ENCODE measurements at places on chromosomes 2 and 18.

GRCh38 chr2:28506112-28506910 is 10.5 kb downstream of the PLB1 start:
- no peak for DNase-seq

DNA sequence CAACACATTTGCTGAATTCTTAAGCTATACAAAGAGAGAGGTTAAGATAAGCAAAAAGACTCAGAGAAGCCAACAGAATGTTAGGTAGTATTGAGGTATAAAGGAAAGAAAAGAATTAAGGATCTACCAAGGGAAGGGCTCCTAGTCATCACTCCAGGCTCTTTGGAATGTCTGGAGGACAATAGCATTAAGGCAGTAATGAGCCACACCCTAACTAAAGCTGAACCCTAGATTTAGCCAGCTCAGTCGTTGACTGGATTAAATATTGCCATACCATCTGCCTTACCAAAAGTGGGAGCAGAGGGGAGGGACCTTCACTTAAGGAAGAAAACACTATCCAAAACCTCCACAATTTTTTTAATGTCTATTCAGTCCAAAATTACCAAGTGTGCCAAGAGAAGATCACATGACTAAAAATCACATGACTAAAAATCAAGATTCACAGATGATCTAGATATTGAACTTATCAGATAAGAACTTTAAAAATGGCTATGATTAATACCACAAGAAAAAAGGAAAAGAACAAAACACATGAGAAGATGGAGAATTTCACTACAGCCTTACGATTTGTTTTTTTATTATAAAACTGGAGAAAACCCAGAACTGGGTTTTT is 59.7 kb downstream of the EXOC6B start:
- no peak for DNase-seq

DNA sequence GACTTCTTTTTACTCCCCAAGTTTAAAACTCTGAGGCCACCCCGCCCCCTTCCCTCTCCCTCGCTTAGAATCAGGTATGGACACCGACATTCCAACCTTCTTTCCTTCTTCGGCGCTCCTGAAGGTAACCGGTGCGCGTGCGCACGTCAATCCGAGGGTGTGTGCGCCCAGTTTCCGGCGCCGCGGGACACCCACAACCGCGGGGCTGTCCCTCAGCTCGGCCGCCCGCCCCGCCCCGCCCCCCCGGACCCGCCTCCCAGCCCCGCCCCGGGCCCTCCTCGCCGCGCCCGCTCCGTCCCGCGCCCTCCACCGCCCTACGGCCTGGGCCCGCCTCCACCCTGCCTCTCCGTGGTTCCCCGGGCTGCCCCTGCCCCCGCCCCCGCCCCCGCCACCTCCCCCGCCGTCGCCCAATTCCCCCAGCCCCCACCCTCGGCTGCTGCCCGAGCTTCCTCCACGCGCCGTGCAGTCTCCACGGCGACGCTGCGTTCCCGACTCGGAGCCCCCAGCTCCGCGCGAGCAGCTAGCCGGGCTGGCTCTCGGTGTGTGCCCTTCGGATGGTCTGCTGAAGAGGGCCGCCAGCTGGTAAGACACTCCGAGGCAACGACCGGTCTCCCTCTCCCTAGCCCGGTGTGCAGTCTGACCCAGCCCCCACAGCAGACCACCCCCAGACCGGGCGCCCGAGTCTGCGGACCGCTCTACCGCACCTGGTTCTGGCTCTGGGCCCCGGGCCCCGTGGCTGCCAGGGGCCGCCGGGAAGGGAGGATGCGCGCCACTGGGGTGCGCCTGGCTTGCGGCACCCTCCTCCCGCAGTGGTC is 635 bp downstream of the ERICH2 start:
- peak; percentile 51 for DNase-seq

DNA sequence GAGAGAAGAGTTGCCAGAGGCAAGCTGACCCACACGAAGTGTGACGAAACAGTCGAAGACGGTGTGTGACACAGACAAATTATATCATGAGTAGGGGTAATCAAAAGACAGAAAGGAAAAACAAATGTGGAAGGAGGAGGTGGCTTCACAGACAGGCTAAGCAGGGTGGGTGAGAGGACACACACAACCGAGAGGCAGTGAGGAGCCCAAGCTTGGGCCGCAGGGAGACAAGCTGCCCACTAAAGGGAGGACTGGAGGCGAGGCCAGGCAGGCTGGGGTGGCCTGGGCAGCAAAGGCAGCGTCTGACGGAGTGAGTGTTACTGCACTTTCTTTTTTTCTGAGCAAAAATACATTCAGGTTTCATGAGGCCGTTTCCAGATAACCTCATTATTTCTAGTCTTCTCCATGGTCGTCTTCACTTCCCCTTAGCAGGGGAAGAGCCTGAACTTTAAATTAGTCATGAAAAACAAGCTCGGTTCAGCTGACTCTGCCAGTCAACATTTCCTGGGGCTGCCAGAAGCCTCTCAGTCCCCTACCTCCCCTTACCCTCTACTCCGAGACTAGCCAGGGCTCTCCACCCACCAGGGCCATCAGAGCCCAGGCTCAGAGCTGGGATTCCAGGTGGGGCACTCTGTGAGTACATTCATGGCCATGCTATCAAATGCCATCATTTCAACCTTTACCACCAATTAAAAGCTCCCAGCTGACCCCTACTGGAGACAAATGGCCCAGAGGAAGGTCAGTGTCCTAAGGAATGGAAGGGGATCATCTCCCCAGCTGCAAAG is 13.8 kb upstream of the ZFP36L2 start:
- no peak for DNase-seq

DNA sequence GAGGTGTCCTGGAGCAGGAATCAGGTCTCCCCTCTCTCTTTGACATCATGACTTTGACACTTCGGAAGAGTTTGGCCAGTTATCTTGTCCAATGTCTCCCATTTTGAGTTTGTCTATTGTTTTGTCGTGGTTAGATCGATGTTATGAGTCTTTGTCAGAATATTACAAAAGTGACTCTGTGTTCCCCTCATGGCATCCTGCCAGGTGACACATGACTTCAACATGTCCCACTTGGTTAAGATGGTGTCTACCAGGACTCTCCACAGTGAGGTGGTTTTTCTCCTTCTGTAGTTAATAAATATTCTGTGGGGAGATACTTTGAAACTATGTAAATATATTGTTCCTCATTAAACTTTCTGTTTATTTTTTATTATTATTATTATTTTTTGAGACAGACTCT is 76.6 kb upstream of the BZW1 start:
- DNase-seq: no peak

DNA sequence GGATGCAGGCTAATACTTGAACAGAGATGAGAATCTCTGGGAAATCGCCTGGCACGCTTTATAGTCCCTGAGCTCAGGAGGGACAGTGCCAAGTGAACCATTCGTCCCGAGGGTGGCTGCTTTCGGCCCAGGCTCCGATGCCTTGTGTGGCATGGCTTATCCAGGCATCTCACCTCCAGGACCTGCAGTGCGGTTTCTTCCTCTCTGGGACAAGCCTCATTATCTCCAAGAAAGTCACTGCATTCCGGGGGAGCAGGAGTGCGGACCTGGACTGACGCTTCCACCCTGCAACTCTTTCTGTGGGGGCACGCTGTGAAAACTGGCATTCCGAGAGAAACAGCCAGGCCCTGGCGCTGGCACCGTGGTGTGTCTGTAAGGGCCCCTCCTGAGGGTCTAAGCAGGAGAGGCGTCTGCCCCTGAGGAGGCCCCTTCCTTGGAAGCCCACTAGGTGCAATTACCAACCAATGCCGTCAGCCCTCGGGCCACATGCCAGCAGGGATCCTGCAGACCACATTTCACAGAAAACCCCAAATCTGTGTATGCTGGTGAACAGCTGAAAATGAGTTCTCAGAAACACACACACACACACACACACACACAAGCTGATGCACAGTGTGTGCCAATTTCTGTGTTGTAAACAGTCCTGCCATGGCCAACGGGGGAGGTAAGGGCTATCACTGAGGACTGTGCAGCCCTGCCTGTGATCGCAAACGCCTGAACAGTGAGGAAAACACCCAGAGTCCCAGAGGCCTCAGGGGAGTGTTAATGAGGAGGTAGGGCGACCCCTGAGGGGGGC is 351.9 kb upstream of the SALL3 start:
- DNase-seq: no peak
